ENCODE measurements at places on chromosomes 2 and 18.

- DNase-seq = no peak
These were observed 96.7 kb downstream of the ASB1 start for GRCh38 chr2:238523158-238524110.

- no peak for DNase-seq
These were observed 5.1 kb downstream of the SPTBN1 start for GRCh38 chr2:54461261-54461660.

DNA sequence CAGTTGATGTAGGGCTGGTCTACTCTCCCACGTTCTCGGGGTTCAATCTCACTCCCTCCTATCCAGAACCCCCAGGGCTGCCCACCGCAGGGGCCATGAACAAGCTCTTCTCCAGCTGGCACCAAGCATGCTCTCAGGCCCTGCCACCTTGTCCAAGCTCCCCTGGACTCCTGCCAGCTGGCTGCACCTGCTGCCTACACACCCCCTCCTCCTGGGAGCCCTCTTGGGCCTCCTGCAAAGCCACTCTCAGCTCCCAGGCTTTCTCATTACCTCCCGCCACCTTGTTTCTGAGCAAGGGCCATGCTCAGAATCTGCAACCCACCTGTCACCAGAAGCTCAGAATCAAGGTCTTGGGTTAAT lies 56.0 kb downstream of the HDAC4 start:
- no peak for DNase-seq

DNA sequence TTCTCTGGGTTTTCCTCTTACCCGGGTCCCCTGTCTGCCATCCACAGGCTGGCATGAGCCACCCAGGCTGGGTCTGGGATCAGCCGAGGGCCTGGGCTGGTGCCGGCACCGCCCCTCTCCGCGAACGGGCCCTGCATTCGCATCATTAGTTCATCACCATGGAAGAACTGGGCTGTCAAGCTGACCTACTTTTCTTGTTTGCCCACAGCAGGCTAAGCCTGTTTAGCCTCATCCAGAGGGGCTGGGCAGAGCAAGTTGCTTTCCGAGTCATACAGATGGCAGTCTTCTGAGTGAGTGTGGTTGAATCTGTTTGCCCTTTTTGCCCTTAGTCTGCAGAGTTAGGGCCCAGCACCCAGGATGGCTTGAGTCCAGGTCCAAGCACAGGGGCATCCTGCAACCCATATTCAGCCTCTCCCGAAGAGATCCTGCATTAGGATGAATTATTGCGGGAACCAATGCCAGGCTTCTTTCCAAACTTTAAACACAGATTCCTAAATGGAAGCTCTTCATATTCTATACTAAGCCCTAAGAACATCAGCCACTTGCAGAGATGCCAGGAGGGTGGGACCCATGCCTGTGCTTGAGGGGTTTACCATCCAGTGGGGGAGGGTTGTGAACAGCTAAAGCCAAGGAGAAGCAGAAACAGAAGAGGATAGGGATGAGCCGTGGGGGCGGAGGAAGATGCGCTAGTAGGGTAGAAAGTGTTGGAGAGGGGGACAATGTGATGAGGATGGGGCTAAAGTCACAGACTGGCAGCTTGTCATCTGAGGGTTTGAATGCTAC lies 68.0 kb downstream of the NPAS2 start:
- DNase-seq = no peak

- DNase-seq = no peak
These were observed 46.3 kb downstream of the ADCYAP1 start for GRCh38 chr18:950882-951495.

- DNase-seq = no peak
These were observed 101.9 kb downstream of the TWIST2 start for GRCh38 chr2:238949710-238950345.

DNA sequence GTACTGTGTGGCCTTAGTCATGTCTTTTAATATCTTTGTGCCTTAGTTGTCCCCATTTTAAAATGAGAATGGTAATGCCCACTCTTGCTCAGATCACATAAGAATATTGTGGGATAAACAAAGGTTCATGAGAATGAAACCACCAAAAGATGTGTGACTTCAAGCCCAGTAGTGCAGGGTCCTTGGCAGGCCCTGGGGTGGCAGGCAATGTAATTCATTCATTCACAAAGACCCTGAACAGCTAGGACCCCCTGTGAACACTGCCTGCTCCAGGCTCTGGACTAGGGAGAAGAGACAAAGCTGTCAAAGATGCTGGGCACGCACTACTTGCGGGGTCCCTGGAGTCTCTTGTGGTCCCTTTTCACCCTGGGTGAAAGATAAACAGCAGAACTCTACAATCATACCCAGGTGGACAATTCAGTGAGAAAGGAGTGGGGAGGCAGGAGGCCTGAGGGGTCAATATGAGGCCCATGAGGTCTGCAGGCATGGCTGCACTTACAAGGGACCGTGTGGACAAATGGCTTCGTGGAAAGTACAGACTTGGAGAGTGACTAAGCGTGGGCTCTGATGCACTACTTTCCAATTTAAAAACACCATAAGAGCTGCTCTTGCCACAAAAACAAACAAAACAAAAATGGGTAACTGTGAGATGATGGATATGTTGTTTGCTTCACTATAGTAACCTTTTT lies 136.1 kb downstream of the SMAD7 start:
- no peak for DNase-seq

- no peak for DNase-seq
These were observed 220.7 kb downstream of the PRKCE start for GRCh38 chr2:45872211-45872610.

- no peak for DNase-seq
These were observed 37.4 kb downstream of the TNP1 start for GRCh38 chr2:216822470-216822869.

DNA sequence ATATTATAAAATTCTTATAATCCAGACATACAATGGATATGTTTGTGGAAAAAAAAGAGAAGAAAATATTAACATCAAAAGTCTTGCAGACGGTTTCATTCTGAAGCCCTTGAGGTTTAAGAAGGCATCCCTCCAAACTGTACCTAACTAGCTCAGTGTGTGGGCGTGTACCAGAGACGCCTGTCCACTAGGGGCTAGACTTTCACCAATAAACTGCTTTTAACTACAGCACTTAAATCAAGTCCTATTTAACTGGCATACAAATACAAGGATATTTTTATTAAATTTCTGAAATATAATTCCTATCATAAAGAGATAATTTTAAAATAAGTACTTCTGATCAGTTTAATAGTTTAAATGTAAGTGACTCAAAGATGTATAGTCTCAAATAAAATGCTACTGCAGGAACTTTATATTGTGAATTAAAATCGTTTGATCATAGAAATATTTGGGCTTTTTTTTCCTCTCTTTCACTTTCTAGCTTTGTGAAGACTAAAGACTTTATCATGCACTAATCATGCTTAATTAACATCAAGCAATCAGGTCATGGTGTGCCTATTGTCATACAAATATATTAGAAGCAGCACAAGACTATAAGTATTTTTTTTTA lies 437.7 kb downstream of the SATB2 start:
- DNase-seq = no peak

DNA sequence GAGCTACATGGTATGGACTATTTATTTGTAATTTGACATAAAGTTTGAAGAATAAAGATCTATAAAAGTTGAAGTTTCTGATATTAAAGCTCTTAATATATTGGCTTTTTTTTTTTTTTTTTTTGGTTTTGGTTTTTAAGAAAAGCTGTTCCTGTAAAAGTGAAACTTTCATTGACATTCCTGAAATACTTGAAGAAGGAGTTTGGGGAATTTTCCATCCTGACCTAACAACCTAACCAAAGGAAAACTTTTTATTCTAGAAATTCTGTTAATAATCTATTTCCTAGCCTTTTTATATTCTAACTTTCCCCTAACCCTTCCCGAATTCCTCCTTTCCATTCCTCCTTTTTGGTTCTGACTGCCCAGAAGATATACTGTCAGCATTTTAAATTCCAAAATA lies 83.7 kb downstream of the ACSL3 start:
- DNase-seq = no peak

- peak; percentile 37 for DNase-seq
These were observed 502 bp downstream of the MERTK start for GRCh38 chr2:111898703-111899514.

DNA sequence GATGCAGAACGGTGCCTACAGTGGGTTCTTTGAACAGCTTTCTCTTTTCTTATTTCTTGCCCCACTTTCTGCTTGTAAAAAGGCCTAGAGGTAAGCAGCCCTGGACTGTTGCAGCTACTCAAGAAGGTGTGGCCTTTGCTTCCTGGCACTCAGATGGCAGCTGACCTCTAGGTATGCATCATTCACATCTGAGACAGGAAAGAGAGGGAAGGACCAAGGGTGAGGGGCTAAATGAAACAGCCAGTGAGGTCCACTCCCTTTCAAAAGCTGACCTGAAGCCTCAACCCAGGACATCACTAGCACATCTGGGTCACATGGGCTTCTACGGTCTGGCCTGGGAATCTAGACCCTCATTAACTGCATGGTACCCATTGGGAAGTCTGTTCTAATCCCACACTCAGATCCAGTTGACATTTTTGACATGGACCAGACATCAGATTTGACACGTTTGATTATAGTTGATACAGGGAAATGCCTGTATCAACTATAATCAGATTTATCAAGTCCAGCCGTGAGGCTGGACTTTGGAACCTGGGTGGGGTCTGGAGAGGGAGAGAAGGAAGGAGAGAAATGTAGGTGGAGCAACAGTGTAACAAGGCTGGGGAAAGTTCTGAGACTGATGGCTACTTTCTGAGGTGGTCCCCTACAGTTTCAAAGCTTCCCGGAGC lies 60.2 kb downstream of the E2F6 start:
- no peak for DNase-seq

DNA sequence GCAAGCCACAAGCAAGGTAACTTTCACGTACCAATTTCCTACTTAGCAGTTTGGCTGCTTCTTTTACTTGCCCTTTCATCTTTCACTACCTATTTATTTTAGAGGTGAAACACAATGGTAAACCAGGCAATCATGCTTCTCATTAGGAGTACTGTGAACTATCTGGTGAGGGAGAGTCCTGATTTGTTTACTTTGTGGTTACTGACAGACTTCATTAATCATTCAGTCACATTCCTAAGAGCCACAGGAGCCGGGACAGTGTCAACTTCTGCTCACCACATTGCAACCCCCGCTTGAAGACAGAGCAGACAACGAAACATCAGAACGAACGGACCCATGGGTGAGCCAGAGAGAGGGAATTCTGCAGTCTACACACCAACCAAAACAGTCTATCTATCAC lies 28.8 kb downstream of the TUBB6 start:
- DNase-seq = no peak

DNA sequence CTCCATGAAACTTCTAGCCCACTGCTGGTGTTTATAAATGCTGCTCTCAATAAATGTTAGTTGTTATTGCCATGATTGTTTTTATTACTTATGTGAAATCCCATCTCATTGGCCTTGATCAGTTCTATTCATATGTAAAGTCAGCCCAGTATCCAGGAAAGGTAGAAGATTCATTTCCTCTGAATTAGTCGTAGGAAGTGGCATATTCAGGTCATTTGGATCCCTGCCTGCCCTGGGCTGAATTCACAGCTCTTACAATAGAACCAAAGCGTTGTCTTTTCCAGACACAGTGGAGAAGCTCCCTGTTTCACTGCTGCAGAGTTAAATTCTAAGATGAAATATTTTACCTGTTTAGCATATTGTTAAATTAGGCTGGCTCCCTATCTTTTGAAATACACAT lies 70.3 kb downstream of the MAIP1 start:
- no peak for DNase-seq

GRCh38 chr2:186365406-186365805 lies 120.7 kb upstream of the ZC3H15 start:
- DNase-seq = no peak

GRCh38 chr18:24078391-24078790 lies 60.5 kb upstream of the CABYR start:
- DNase-seq = no peak

DNA sequence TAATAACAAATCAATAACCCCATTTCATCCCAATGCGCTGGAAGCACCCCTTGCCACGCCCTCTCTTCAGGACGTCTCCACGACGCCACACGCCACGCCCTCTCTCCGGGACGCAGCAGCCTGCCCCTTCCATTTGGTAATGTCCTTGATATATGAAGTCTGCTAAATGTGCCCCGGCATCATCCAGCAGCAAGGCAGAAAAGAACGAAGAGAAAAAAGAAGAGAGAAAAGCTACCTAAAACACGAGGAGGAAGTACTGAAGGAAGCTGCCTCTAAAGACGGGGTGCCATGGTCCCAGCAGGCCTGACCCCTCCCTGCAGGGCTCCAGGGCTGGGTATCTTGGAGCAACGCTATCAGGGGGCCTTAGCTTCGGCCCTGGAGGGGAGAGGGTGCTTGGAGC lies 41.8 kb downstream of the CNGA3 start:
- DNase-seq = no peak

- DNase-seq = no peak
These were observed 35.7 kb upstream of the TRAPPC8 start for GRCh38 chr18:31978616-31979015.

DNA sequence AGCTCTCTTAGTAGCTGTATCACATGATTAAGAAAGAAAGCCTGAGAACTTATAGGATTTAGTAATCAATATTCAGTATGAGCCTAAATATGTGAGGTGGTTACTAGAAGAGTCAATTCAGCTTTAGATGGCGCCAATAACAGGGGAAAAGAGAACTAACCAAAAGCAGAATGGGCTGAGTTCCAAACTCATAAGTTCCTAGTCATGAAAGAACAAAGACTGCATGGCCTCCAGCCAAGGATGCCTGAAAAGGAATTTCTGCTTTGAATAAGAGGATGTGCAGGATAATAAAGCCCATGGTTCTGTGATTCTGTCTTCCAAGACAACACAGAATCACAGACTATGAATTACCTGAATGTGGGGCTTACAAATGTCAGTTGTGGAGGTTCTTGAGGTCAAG lies 196.5 kb downstream of the SATB2 start:
- DNase-seq = no peak

DNA sequence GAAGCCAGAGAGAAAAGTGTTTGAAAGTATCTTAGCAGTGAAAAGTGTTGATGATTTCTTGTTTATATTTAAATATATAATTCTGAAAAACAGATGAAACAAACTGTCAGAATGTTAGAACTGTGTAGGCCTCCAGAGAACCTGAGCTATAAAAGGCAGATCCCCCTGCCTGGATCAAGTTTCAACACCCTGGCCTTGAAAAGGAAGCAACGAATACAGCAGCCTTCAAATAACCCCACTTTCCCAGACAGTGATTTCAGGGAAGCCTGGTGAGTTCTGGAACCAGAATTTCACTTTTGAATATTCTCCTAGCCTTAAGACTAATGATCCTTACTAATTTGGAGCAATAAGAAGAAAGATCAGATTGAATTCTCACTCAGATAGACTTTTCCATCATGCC lies 13.3 kb upstream of the TRIM43 start:
- no peak for DNase-seq

- no peak for DNase-seq
These were observed 436.6 kb downstream of the LRATD1 start for GRCh38 chr2:15069149-15069548.

DNA sequence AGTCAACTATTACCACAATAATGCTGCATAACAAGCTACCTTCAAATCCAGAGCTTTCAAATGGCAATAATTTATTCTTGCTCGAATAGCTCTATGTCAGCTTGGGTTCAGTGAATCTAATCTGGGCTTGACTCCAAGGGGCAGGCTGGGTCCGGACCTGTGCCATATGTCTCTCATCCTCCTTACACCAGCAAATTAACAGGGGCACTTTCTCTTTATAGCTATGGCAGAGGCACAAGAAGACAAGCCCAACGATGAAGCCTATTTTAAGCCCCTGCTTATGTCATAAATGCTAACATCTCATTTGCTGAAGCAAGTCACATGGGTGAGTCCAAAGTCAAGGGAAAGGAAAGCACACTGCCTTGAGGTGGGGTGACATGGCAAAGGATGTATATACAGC lies 13.3 kb upstream of the ZNF521 start:
- DNase-seq = no peak

GRCh38 chr2:196808083-196808665 lies 981 bp downstream of the C2orf66 start:
- no peak for DNase-seq

GRCh38 chr2:209431701-209432100 lies 7.9 kb downstream of the MAP2 start:
- DNase-seq = no peak
